ENCODE measurements at places on chromosomes 11 and 22.

DNA sequence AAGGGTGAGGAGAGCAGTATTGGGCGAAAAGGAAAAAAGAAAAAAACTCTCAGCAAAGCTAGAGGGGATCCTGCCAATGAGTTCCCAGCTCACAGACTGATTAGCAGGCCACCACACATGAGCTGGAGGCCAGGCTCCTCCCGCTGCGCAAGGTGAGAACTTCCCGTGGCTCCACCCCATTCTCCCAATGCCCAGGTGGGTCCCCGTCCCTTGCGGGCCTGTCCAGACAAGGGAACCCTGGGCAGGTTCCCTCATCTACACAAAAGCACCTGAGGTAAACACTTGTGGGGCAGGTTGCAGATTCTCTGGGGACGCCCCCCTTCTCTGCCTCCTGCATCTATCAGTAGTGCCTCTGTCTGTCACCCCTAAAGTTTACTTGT is 46.5 kb downstream of the CDPF1 start:
- no peak for DNase-seq

DNA sequence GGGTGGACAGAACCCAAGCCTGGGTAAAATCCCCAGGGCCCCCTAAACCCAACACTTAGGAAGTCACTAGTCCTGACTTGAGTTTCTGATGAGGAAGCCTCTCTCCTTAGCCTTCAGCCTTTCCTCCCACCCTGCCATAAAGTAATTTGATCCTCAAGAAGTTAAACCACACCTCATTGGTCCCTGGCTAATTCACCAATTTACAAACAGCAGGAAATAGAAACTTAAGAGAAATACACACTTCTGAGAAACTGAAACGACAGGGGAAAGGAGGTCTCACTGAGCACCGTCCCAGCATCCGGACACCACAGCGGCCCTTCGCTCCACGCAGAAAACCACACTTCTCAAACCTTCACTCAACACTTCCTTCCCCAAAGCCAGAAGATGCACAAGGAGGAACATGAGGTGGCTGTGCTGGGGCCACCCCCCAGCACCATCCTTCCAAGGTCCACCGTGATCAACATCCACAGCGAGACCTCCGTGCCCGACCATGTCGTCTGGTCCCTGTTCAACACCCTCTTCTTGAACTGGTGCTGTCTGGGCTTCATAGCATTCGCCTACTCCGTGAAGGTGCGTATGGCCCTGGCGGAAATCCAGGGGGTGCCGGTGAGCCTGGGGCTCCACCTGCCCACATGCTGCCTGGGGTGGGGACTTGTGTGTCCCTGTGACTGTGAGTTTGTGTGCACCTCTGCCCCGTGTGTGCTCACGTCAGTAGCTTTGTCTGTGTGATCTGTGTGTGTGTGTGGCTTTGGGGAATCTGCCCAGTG is at the start of gene IFITM1:
Gene IFITM1 (plus strand): TSS at position 254 of the 767 bp plus-strand sequence. CDS start 131 bp downstream, at position 385.
- DNase-seq, result peak; percentile 89

DNA sequence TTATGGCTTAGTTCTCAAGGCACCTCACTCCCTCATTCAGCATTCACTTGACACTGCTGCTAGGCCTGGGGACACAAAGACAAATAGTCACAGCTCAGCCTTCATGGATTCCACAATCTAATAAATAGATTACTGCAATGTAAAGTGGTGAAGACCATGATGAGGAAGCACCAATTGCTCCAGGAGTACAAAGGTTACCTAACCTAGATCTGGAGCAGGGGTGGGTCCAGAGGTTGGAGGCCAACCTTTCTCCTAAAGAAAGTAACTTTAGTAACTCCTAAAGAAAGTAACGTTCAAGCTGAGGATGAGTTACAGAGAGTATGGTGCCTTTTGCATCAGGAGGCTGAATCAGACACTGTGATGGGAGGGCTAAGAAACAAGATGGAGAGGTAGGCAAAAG is 4.1 kb downstream of the TRIM3 start:
- no peak for DNase-seq

- DNase-seq, result no peak
These were observed 77.1 kb upstream of the GNAZ start for GRCh38 chr22:22993184-22993583.

GRCh38 chr11:93984936-93985335 is 36.2 kb upstream of the HEPHL1 start:
- no peak for DNase-seq

DNA sequence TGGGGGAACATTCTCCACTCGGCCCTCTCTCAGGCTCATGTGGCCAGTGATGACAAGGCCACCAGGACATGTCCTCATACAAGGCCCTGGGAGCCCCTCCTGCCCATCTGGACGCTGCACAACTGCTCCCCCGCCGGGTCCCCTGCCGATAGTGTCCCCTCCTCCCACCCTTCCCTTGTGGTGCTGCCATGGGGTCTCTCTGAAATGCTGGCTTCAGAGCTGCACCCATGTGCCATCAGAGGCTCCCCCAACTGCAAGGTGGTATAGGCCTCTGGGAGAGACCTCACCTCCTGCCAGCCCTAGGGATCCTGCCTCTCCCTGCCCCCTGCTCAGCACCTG is 113.0 kb downstream of the KCNQ1OT1 start:
- peak; percentile 25 for DNase-seq

DNA sequence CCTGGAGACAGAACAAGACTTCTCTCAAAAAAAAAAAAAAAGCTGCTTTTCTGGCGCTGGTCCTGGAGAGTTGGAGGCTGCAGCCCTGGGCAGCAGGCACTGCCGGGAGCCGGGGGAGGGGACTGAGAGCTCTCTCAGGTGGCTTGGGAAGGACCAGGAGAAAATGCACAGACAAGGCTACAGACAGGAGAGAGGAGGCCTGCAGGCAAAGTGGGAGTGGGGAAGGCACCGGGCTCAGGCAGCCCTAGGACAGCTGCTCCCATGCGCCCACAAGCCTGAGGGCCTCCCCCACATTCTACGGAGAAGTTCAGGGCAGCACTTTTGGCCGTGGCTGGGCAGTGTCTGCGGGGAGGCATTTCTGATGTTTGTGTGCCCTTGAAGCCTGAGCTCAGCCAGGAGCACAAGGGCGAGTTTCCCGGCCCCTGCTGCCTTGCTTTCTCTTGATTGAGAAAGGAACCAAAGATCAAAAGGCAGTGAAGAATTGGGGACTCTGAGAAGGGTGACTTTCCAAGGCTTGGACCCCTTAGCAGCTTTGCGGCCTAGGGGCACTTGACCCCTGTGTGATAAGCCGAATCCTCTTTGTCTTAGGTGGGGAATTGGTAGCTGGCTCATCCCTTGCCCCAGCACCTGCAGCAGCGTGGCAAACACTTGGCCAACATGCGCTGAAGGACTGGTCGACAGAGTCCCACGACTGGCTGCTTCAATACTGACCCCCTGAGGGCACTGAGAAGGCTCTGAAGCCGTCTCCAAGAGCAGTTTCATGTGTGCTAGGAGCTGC is 35.3 kb downstream of the PPM1F start:
- DNase-seq, result no peak

- DNase-seq, result no peak
These were observed 14.3 kb downstream of the CD44 start for GRCh38 chr11:35153280-35153679.

DNA sequence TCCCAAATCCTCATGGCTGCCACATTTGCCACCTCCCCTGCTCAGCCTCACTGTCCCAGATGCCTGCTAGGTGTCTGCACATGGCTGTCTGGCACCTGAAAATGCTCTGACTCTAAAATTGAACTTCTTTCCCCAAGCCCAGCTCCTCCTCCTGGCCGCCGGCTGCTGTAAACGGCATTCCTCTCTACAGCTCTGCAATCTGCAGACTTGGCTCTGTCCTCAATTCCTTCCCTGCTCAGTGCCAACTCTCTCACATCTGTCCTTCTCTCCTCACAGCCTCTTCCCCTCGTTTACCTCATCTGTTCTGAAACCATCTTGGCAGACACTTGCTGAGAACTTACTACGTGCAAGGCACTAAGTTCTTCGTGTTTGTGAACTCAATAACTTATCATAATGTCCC is 169.4 kb upstream of the SYT13 start:
- DNase-seq, result no peak

DNA sequence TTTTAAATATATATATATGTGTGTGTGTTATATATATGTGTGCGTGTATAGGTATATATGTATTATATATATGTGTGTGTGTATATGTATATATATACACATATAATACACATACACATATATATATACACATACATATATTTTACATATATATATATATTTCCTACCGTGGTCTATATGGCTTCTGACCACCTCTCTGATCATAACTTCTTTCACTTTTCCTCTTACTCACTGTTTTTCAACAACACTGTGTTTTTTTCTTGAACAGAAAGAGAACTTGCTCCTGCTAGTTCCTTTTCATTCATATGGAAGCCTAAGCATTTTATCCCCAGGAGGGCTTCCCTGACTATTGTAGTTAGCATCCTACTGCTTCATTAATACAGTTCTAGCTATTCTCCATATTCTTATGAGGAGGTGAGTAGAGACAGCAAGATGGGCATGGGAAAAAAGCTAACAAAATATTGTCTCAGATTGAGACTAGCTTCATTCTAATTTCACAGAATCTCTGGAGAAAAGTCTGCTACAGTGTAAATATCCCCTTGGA is 38.5 kb upstream of the CTSC start:
- no peak for DNase-seq

GRCh38 chr11:128497061-128497775 is 90.1 kb downstream of the ETS1 start:
- no peak for DNase-seq

DNA sequence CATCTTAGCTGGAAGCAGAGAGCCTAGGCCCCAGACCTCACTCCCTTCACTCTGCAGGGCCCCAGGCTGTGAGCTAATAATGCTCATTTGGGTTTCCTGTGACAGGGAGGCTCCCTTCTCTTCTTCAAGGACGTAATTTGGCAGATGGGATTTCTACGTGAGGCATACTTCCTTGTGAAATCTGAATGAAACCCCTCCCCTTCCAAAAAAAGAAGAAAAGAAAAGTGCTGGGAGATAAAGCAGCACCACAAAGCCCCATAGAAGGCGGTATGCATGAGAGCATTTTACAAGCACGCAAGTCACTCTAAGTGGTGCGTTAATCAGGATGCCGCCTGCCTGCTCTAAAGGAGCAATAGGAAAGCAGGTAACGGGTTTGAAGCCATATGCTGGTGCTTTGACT is 5.7 kb downstream of the P2RX3 start:
- no peak for DNase-seq

DNA sequence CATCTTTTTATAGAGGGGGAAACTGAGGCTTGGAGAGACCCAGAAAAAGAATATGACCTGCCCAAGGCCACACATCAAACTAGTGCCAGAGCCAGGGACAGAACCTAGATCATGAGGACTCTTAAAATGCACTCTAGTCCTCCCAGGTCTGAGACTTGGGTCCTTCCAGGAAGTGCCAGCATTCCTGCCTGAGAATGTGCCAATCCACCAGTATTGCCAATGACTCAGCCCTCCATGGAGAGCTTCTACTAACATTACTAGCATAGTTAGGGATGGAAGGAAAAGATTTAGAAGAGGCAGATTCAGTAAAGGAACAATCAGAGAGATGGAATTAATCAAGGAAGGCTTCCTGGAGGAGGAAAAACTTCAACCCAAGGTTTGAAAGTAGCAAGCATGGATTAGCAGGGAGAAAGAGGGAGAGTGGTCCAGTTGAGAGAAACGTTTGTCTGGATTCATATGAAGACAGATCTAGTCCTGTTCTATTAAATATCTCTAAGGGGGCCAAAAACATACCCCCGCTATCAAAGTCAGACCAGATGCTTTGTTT is 20.1 kb upstream of the SMIM35 start:
- DNase-seq, result no peak

DNA sequence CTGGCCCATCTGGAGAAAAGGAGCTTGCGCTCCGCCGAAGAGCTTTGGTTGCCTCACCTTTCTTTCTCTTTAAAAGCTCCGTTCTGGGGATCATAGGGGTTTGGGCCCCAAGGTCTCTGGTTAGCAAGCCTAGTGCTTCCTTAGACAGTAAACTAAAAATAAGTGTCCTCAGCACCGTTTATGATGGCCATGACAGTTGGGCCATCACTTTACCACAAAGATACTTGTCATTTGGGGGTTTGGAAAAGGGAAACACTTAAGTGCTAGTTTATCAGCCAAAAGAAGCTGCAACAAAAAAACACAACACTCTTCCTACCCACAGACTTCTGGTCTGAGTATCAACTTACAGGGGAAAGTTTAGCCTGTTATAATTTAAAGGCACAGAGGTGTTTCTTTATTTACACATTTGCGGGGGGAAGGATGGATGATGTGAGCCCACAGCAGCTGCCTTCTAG is 88.4 kb upstream of the CD44 start:
- DNase-seq, result no peak

- no peak for DNase-seq
These were observed 745 bp downstream of the C22orf39 start for GRCh38 chr22:19446603-19447329.

DNA sequence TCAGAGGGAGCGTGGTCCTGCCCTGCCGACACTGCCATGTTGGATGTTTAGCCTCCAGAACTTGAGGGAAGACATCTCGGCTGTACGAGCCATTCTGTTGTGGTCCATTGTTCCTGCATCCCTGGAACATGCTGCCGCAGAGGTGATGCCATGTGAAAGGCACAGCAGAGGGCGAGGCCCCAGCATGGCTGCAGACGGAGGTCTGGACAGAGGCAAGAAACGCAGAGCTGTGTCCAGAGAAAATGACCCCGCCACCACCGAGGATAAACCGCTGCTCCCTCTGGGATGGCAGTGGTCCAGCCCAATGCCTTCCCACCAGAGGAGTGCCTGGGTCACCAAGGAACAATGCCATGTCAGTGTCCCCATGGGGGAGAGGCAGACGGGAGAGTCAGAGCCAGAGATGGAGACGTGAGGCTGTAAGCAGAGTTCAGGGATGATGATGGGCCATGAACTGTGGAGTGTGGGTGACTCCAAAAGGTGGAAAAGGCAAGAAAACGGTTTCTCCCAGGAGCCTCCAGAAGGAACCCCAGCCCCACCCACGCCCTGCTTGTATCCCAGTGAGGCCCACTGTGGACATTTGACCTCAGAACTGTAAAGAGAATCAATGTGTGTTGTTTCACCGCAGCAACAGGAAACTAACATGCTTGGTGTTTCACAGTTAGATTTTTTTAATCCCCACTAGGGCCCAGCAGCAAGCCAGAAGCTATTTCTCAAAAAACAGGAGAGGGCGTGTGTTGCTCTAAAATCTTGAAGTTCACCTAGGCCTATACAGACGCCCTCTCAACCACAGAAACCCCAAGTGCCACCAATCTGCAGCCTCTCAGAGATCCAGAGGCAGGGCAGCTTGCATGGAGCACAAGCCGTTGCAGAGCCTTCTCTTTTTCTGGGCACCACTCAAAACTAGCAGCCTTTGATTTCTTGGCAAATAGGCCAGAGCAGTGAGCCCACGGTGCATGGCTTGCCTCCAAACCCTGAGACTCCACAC is 1422.9 kb downstream of the TBC1D22A start:
- DNase-seq, result no peak

- no peak for DNase-seq
These were observed 431.4 kb upstream of the CCDC90B start for GRCh38 chr11:83717537-83717936.

DNA sequence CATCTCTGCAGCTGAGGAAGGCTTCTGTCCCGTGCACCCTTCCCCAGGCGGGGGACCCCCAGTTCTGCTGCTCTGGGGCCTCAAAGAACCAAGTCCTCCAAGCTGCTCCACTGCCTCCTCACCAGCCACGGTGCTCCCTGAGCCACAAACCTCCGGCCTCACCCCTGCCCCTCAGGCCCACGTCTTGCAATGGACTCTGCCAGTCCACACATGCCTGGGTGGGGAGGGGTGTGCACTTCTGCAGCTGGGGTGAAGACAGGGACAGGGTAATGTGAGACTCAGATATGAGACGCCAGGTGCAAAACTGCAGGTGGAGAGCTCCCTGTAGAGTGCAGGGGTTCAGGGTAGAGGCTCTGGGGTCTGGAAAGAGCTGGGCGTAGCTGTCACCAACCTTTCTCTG is 3.2 kb upstream of the PTDSS2 start:
- peak; percentile 41 for DNase-seq

- DNase-seq, result no peak
These were observed 9.9 kb upstream of the TMPRSS5 start for GRCh38 chr11:113715882-113716625.
